OCI-LY7 (cell line): ENCODE measurements at places on chromosomes 6 and 20. TPM values are rescaled to one million over a fixed set of nuclear protein-coding genes. Genes with fewer than 3 reads are reported as not detected.

- DNase-seq, result no peak
Measured at GRCh38 chr20:6070829-6071695, 17.2 kb upstream of the LRRN4 start.

- no peak for DNase-seq
Measured at GRCh38 chr6:76416821-76417605, 344.6 kb upstream of the IMPG1 start.

GRCh38 chr20:51402201-51402600 lies 140.3 kb downstream of the NFATC2 start:
- peak; percentile 59 for DNase-seq

DNA sequence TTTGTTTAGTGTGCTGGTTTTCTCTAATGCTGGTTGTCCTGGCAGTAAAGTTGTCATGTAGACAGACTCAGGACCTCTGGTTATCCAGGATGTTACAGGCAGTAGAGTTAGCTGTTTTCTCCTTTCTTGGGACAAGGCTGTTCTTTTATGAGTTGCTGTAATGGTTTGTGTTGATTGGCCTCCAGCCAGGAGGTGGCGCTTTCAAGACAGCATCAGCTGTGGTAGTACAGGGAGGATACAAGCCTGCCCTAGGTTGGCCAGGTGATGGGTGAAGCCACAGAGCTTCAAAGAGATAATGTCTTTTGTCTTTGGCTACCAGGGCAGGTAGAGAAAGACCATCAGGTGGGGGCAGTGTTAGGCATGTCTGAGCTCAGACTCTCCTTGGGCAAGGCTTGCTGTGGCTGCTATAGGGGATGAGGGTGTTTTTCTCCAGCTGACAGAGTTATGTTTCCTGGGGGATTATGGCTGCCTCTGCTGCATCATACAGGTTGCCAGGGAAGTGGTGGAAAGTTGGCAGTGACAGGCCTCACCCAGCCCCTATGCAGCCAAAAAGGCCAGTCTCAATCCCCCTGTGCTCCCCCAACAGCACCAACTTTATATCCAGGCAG lies 127.2 kb upstream of the TAB2 start:
- DNase-seq, result peak; percentile 63

- DNase-seq, result no peak
Measured at GRCh38 chr6:157981395-157982101, at the start of gene SYNJ2. SYNJ2 (plus strand) TSS chr6:157981863; CDS start chr6:157981962, 99 bp downstream.

DNA sequence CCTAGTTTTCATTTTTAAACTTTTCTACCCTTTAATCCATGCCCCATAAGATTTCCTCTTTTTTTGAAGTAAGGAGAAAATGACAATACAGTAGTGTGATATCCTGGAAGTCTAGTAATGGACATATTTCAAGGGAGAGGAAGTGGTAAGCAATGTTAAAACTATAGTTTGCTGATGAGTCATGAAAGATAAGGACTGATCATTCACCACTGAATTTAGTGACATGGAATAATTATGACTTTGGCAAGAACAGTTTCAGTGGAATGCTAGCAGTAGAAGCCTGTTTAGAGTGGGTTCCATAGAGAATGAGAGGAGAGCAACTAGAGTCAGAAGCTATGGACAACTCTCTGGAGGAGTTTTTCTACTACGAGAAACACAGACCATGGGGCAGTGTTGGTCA lies 24.9 kb upstream of the SLC2A12 start:
- no peak for DNase-seq

- no peak for DNase-seq
Measured at GRCh38 chr20:47066484-47067270, 172.0 kb downstream of the EYA2 start.

DNA sequence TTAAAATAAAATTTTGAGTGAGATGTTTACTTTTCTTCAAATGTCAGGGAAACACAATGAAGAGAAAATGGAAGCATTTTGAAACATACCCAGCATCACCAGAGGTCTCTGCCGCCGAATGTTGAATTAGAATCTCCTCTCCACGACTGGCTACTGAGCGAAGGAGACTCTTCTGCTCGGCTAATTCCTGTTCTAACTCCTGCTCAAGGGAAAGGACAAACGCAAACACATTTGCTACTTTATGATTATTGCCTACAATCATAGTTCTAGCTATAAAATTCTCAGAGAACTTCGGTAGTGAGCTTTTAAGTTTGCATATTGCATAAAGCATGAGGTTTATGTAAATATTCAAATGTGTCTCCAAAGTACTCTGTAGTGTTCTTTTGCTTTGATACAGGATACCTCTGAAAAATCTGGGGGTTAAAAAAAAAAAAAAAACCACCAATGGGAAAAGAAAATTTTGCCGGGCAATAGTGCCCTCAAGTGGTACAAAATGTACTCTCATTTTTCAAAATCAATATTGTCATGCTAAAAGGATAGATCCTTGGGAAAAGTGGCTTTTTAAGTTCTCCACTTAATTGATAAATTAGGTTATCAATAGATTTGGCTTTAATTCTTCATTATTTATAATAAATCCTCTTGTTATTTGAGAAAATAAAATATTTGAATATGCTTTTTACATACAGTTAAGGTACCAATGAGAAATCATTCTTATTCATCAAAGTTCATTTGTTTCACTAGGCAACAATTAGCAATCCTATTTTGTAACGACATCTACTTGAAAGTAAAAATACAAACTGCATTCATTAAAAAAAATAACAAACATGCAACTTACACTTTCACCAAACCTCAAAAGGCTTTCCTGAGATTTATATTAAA lies 369.0 kb downstream of the SYNE1 start:
- DNase-seq, result peak; percentile 46

- DNase-seq, result no peak
Measured at GRCh38 chr6:158387578-158387977, 75.3 kb downstream of the TULP4 start.

DNA sequence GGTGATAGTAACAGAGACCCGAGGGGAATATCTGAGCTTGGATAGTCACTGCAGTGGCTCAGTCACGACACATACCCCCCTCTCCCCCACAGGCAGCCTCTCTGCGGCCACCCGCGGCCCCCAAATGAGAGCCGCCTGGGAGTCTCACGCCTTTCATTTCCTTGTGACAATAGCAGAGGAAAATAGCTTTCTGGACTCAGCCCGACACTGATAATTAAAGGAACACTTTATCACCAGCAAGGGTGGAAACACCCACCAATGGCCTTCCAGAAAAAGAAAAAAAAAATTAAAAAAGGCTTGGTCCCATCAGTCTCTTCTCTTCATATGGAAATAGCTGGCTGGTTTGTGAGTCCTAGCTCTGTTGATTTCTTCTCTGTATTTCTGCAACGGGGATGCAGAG lies 35.1 kb upstream of the KCNG1 start:
- no peak for DNase-seq

DNA sequence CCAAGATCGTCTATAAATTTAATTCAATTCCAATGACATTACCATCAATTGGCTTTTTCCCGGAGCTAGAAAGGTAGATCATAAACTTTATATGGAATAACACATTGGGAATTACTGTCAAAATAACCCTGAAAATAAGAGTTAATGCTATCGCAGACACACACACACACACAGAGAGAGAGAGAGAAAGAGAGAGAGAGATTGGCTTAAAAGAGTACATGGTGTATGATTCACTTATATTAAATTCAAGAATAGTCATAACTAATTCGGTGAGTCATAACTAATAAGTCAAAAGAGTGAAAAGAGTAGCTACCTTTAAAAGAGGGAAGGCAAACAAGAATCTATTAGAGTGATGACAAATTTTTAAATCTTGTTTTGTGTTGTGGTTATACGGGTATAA lies 425.5 kb downstream of the TBC1D32 start:
- no peak for DNase-seq

DNA sequence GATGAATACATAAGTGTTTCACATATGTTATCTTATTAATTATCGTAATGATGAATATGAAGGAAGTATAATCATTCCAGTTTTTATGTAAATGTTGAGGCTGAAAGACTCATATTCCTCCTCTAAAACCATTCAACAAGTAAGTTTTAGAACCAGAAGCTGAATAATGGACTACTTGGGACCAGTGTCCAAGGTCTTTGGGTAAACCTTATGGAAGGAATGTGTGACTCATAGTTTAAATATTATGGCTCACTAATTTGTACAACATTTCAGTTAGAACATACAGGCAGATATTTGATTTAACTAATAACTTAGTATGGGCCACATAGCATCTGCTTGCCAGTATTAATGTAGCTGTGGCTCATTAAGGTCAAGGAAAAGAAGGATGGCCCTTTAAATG lies 209.6 kb downstream of the TFAP2B start:
- DNase-seq, result no peak

DNA sequence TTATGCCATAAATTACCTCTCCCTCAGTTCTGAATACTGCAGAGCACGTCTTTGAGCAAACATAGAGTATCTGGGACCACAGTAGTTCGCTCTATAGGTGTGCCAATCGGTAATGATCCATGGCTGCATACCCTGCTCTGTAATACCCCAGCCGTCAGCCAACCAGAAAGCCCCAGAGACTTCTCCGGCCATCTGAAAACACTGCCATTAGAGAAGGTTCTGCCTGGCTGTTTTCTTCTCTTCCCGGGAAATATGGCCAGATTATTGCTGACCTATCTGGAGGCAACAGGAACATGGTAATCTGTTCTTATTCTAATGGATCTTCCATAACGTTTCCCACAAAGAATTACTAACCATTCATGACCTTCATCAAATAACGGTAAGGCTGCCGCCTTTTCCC lies 139.9 kb downstream of the RPS12 start:
- DNase-seq, result no peak

- peak; percentile 59 for DNase-seq
Measured at GRCh38 chr6:139275279-139276055, 16.3 kb downstream of the TXLNB start.

DNA sequence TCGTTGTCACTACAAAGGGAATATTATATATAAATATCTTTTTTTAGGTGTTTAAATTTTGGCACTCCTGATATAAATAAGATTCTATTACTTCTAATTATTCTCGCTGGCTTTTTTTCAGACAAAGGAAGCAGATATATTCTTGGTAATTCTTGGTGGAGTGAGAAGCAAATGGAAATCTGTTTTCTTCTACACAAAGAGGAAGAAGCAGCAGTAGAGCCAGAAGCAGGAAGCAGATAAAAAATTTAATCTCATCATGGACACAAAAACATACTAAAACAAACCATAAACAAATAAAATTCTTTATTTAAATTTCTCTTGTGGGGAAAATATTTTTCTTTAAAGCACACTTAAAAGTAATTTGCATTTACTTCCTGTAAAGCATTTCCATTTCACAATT lies 3.7 kb upstream of the KIAA0319 start:
- DNase-seq, result no peak

DNA sequence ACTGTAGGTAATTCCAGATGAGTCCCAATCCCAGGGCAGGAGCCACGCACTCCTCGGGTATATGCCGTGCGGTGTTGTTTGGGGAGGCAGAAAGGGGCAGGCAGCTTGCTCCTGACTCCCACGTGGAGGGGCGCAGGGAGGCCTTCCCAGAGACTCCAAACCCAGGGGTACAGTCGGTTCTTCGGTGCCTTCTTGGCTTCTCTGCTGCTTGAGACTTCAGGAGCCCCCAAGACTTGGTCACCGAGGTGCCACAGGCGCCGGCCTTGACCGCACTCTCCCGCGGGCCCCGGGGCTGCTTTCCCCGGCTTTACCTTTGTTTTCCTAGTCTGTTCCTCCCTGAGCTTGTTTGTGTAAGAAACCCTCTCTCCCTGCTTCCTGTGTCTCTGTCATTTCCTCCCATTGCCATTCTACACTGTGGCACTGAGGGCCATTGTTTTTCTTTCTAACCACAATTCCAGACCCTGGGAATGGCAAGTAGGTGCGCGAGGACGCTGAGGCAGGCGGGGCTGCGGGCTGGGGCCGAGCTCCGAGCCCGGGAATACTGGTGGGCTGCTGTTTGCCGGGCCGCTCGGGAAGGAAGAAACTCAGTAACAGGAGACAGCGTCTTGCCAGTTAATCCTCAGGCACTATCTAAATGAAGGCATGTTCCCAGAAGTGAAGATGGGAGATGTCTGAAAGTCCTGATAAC lies 215.6 kb upstream of the HEY2 start:
- DNase-seq, result no peak

MLN gene
- not detected in 2 replicates for total RNA-seq

OGFR gene
- 66.2 and 69.9 TPM in 2 replicates for total RNA-seq

RHAG gene
- not detected in 2 replicates for total RNA-seq

C20orf144 gene
- total RNA-seq, result 0.31 and 0.42 TPM in 2 replicates

EPPIN gene
- total RNA-seq, result not detected in 2 replicates

PLCB4 gene
- not detected in 2 replicates for total RNA-seq

UNC5CL gene
- total RNA-seq, result 0.49 and 0.63 TPM in 2 replicates

PARD6B gene
- total RNA-seq, result 5.1 and 6.1 TPM in 2 replicates

BPIFB1 gene
- total RNA-seq, result not detected in 2 replicates

ZNF341 gene
- 6.8 and 7.7 TPM in 2 replicates for total RNA-seq

POU5F1 gene
- 0.86 and 1.4 TPM in 2 replicates for total RNA-seq
